Lower lobe of right lung (tissue), 2 donors: ENCODE measurements at places on chromosomes 2 and 18.

DNA sequence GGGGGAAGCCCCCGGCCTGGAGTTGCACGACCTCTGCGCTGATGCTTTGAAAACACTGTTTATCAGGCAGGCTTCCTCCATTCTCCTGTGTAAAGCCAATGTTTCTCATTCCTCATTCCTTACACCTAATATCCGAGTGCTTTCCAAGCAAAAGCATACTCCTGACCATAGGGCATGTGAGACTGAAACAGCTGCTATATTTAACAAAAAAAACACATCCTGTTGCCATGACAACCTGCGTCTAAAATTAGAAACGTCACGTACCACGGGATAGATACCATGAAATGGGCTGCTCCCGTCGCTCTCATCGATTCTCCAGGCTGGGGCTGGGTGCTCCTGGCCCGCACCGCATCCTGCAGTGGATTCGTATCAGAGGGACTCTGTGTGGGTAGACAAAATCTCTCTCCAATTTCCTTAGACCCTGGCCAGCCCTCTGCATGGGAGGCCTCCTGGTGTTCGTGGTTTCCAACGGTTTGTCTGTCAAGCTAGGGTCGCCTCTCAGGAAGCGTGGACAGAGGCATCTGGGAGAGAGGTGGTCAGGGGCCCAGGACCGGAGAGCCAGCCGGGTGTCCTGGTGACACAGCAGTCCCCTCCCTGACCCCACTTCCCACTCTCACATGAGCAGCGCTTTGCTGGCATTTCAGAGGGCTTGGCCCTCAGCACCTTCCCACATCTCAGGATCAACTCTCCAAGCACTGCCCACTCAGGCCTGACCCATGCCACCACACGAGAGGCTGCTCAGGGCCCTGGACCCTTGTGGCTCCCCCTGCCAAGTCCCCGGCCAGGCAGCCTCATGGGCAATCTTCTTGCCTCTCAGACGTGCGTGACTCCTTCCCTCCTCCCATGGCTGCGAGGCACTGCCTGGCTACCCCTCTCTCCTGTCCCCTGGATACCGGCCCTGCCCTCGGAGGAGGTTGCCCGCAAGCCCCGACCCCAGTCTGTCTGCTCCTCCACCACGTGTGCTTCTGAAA lies 268.1 kb downstream of the NDUFA10 start:
- no peak for DNase-seq
- H3K27me3 ChIP-seq = no peaks in the 10 kb centered on the region
- H3K4me1 ChIP-seq = peaks cover 12% of the 10 kb centered on the region
- H3K36me3 ChIP-seq = no peaks in the 10 kb centered on the region
- no peak overlapping the region for H3K27ac ChIP-seq

GRCh38 chr2:229969921-229970320 lies 47.6 kb downstream of the FBXO36 start:
- no peaks in the 10 kb centered on the region for H3K27me3 ChIP-seq
- H3K4me3 ChIP-seq = no peak overlapping the region
- no peak overlapping the region for H3K27ac ChIP-seq
- DNase-seq = no peak
- no peaks in the 10 kb centered on the region for H3K4me1 ChIP-seq
- H3K36me3 ChIP-seq = no peaks in the 10 kb centered on the region

DNA sequence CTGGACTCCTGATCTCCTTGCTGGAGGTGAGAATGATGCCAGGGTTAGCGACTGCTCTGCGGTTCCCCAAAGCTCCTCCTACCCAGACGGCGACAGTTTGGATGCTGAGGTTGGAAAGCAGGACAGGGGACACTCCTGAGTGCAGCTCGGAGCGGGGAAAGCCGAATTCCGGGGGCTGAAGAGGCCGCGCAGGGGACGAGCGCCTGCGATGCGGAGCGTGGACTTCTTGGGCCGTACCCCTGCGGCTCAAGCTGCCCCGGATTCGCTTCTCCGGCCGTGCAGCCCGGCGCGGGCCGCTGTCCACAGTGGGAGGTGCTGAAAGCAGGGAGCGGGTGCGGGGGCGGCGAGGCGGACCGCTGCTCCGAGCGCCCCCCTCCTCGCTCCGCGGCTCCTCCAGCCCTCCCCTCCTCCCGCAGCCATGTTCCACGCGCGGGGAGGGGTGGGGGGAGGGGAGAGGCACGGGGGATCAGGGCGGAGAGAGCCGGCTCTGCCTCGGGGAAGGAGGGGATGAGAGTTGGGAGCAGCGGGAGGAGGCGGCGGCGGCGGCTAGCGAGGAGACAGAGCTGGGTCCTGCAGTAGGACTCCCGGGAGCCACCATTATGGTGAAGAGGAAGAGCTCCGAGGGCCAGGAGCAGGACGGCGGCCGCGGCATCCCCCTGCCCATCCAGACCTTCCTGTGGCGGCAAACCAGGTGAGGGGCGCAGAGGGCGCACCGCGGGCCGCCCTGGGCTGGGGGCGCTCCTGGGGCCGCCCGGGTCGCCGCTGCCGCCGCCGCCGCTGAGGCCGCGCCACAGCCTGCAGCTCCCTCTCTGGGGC lies at the start of gene UNC80:
Gene UNC80 (plus strand): TSS at position 359 of the 816 bp plus-strand sequence. CDS start 241 bp downstream, at position 600.
- H3K4me1 ChIP-seq = no peaks in the 10 kb centered on the region
- no peak within 1 kb of the TSS for H3K27ac ChIP-seq
- no peak within 1 kb of the TSS for H3K4me3 ChIP-seq
- H3K27me3 ChIP-seq = peaks cover 30% of the 10 kb centered on the region
- DNase-seq = peak; percentile 61

DNA sequence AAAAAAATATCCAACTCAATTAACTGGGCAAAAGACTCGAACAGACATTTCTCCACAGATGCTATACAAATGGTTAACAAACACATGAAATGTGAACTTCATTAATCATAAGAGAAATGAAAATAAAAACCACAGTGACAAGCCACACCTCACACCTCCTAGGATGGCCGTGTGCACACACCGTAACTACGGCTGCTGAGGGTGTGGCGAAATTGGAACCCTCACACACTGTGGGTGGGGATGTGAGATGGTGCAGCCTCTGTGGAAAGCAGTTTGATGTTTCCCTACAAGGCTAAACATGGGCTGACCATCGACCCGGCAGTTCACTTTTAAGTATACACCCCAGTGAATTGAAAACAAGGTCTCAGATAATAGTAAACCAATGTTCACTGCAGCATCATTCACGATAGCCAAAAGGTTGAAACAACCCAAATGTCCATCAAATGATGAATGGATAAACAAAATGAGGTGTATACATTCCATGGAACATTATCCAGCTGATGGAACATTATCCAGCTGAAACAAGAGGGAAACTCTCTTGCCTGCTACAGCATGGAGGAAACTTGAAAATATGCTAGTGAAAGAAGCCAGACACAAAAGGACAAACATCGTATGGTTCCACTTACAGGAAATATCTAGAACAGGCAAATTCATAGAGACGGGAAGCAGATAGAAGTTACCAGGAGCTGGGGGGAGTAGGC lies 32.2 kb downstream of the ZAP70 start:
- H3K36me3 ChIP-seq = no peaks in the 10 kb centered on the region
- no peaks in the 10 kb centered on the region for H3K27me3 ChIP-seq
- H3K4me3 ChIP-seq = no peak overlapping the region
- H3K4me1 ChIP-seq = peaks cover 7% of the 10 kb centered on the region
- DNase-seq = no peak
- H3K27ac ChIP-seq = no peak overlapping the region

DNA sequence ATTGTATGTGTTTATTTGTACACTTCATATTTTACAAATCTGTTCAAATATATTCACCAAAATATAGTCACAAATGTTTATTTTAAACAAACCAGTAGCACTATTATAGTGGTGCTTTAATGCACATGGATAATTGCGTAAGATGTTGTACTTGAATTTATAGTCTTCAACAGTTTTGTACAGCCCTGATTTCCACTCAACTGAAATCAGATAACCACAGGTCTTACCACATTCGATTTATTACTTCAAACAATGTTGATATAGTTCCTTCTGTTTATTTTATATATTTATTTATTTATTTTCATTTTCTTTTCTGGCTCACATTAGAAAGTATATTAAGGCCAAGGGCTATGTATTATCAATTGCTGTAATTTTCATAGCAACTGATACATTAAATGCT lies 99.4 kb upstream of the ZNF804A start:
- DNase-seq = no peak
- H3K36me3 ChIP-seq = no peaks in the 10 kb centered on the region
- H3K27me3 ChIP-seq = no peaks in the 10 kb centered on the region

- H3K27me3 ChIP-seq = no peaks in the 10 kb centered on the region
- no peaks in the 10 kb centered on the region for H3K4me1 ChIP-seq
- DNase-seq = no peak
- H3K27ac ChIP-seq = no peak overlapping the region
- peaks cover 11% of the 10 kb centered on the region for H3K36me3 ChIP-seq
- no peak overlapping the region for H3K4me3 ChIP-seq
Observed at GRCh38 chr2:69073928-69074570, 61.1 kb downstream of the ANTXR1 start.

GRCh38 chr2:109098251-109098920 lies 30.6 kb upstream of the SH3RF3 start:
- no peak overlapping the region for H3K27ac ChIP-seq
- no peak overlapping the region for H3K4me3 ChIP-seq
- DNase-seq = no peak
- H3K4me1 ChIP-seq = peaks cover 6% of the 10 kb centered on the region

DNA sequence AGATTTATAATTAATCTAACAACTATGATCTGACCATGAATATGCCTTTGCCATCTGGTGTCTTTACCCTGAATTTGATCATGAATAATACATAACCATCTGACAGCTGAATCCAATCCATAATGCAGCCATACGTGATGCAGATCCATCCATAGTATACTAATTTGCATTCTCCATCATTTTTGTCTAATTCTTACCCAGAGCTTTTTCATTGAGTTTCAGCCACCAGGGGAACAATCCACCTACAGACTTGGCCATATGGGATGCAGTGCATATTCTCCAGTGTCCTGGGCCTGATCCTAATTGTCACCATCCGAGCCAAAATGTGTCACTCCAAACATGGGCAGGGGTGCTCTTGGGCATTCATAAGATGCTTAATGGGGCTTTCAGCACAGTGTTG lies 227.2 kb upstream of the CRIM1 start:
- no peaks in the 10 kb centered on the region for H3K4me1 ChIP-seq
- no peak overlapping the region for H3K27ac ChIP-seq
- DNase-seq = no peak

- H3K4me3 ChIP-seq = no peak overlapping the region
- H3K36me3 ChIP-seq = no peaks in the 10 kb centered on the region
- H3K27ac ChIP-seq = no peak overlapping the region
- H3K4me1 ChIP-seq = no peaks in the 10 kb centered on the region
Observed at GRCh38 chr2:5538313-5538712, 153.9 kb upstream of the SOX11 start.

- no peaks in the 10 kb centered on the region for H3K4me1 ChIP-seq
- H3K4me3 ChIP-seq = no peak overlapping the region
- H3K36me3 ChIP-seq = no peaks in the 10 kb centered on the region
- H3K27me3 ChIP-seq = no peaks in the 10 kb centered on the region
- no peak for DNase-seq
Observed at GRCh38 chr2:46471697-46472096, 7.7 kb upstream of the TMEM247 start.

- H3K36me3 ChIP-seq = no peaks in the 10 kb centered on the region
- H3K4me3 ChIP-seq = no peak overlapping the region
- no peaks in the 10 kb centered on the region for H3K4me1 ChIP-seq
- no peaks in the 10 kb centered on the region for H3K27me3 ChIP-seq
Observed at GRCh38 chr18:73942081-73942625, 205.5 kb downstream of the FBXO15 start.

DNA sequence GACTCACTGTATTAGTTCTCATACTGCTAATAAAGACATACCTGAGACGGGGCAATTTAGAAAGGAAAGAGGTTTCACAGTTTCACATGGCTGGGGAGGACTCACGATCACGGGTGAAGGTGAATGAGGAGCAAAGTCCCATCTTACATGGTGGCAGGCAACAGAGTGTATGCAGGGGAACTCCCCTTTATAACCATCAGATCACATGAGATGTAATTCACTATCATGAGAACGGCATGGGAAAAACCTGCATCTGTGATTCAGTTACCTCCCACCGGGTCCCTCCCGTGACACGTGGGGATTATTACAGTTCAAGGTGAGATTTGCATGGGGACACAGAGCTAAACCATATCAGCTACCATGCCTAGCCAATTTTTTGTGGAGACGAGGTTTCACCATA lies 168.2 kb downstream of the NEDD4L start:
- no peak overlapping the region for H3K4me3 ChIP-seq
- H3K4me1 ChIP-seq = peaks cover 26% of the 10 kb centered on the region

GRCh38 chr2:212974692-212975091 lies 176.7 kb downstream of the IKZF2 start:
- no peak overlapping the region for H3K27ac ChIP-seq
- no peaks in the 10 kb centered on the region for H3K4me1 ChIP-seq
- H3K4me3 ChIP-seq = no peak overlapping the region
- no peak for DNase-seq

- H3K36me3 ChIP-seq = peaks cover 33% of the 10 kb centered on the region
- no peak overlapping the region for H3K27ac ChIP-seq
- peaks cover 9% of the 10 kb centered on the region for H3K4me1 ChIP-seq
- DNase-seq = no peak
Observed at GRCh38 chr2:232260075-232260474, 118.5 kb upstream of the ALPP start.

- peaks cover 6% of the 10 kb centered on the region for H3K4me1 ChIP-seq
- no peaks in the 10 kb centered on the region for H3K36me3 ChIP-seq
- no peak overlapping the region for H3K4me3 ChIP-seq
- no peak overlapping the region for H3K27ac ChIP-seq
Observed at GRCh38 chr2:157479081-157480027, 35.5 kb upstream of the CYTIP start.

GRCh38 chr2:24870891-24871705 lies 48.9 kb downstream of the ADCY3 start:
- no peaks in the 10 kb centered on the region for H3K27me3 ChIP-seq
- no peak overlapping the region for H3K27ac ChIP-seq
- DNase-seq = no peak
- H3K4me3 ChIP-seq = no peak overlapping the region
- H3K4me1 ChIP-seq = no peaks in the 10 kb centered on the region

- H3K27me3 ChIP-seq = no peaks in the 10 kb centered on the region
- H3K36me3 ChIP-seq = no peaks in the 10 kb centered on the region
- no peak for DNase-seq
- H3K27ac ChIP-seq = no peak overlapping the region
- no peak overlapping the region for H3K4me3 ChIP-seq
Observed at GRCh38 chr2:3108105-3108504, 269.5 kb downstream of the EIPR1 start.

DNA sequence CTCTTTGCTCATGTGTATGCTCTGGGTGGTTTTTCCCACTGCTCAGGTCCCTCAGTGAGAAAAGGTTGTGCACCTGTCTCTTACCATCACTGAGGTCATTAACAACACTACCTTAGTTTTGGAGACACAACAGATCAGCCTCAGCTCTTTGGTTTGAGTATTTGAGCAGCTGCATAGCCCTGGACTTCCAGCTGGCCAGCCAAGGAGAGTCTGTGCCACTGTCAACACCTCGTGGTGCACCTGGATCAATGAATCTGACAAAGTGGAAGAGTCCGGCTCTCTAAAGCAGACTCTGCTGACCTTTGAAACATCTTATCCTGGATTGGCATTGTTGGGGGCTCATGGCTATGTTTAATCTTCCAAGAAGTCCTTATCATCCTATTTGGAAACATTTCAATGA lies 30.0 kb downstream of the SERPINB8 start:
- H3K36me3 ChIP-seq = no peaks in the 10 kb centered on the region
- H3K27me3 ChIP-seq = peaks cover 9% of the 10 kb centered on the region
- no peak overlapping the region for H3K27ac ChIP-seq
- H3K4me3 ChIP-seq = no peak overlapping the region
- DNase-seq = no peak
- no peaks in the 10 kb centered on the region for H3K4me1 ChIP-seq
